ENCODE measurements at places on chromosomes 3 and 15. TPM values are rescaled to one million over a fixed set of nuclear protein-coding genes. Genes with fewer than 3 reads are reported as not detected.
A peak's percentile ranks its signal among the peaks of the same experiment; 100 is the strongest.

Gene EIF2A
- 179 TPM for total RNA-seq

Gene VPS18
- 29.2 TPM for total RNA-seq

Gene CFAP20DC
- total RNA-seq: 0.67 TPM

DNA sequence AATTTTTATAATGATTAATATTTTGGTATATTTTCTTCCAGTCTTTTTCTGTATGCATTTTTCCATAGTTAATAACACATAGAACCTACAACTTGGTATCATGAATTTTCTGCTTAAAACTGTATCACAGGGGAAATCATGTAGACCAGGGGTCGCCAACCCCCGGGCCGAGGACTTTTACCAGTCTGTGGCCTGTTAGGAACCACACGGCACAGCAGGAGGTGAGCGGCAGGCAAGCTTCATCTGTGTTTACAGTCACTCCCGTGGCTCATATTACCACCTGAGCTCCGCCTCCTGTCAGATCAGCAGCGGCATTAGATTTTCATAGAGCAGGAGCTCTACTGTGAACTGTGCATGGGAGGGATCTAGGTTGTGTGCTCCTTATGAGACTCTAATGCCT, 54.7 kb downstream of the RPL22L1 start:
- H3K27me3 ChIP-seq: no peaks in the 10 kb centered on the region
- H3K36me3 ChIP-seq: no peaks in the 10 kb centered on the region

DNA sequence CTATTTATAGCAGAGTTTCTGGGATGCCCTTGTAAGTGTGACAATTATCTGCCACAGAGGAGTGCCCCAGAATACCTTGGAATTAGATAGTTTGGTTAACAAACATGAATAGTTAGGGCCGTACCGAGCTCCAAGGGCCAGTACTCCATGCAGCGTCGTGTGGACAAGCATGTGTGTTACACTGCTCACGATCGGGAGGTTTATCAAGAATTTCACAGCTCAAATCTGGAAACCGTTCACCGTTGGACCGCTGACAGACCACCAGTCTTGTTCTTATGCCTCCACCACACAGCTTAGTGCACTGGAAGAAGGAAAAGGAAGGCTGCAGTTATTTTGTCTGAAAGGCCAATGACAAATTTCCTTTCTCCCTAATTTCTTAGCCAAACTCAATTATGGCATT, 93.7 kb downstream of the ADAMTS9 start:
- H3K36me3 ChIP-seq: peaks cover 4% of the 10 kb centered on the region
- H3K27ac ChIP-seq: no peak overlapping the region
- H3K4me1 ChIP-seq: no peaks in the 10 kb centered on the region
- no peak for DNase-seq
- H3K27me3 ChIP-seq: no peaks in the 10 kb centered on the region

GRCh38 chr3:143119974-143120715, 574 bp downstream of the CHST2 start:
- H3K27me3 ChIP-seq: no peaks in the 10 kb centered on the region
- peak overlapping the region; percentile 95 for H3K4me3 ChIP-seq
- no peaks in the 10 kb centered on the region for H3K36me3 ChIP-seq
- peak; percentile 25 for DNase-seq

DNA sequence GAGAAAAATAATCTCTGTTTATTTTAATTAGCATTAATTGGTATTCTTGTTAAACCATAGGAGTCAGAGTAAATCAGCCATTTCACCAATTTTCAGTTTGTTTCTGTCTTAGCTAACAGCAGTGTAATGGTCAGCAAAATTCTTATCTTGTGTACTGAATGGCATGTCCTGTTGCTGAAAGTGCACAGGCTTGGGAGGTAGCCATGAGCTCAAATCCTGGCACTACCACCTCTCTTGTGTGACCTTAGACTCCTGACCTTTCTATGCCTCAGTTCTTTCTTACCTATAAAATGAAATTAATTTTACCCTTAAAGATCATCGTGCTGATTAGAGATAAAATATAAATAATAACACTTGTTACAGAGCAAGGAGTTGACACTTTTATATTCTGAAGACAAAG, 35.8 kb downstream of the MLH1 start:
- no peak for DNase-seq
- H3K36me3 ChIP-seq: no peaks in the 10 kb centered on the region
- no peaks in the 10 kb centered on the region for H3K27me3 ChIP-seq
- H3K4me1 ChIP-seq: peaks cover 67% of the 10 kb centered on the region
- peak overlapping the region; percentile 81 for H3K27ac ChIP-seq
- no peak overlapping the region for H3K4me3 ChIP-seq

All from thyroid gland (tissue), 4 donors.